ENCODE measurements at places on chromosomes 5 and 9. TPM values are rescaled to one million over a fixed set of nuclear protein-coding genes. Genes with fewer than 3 reads are reported as not detected.

DNA sequence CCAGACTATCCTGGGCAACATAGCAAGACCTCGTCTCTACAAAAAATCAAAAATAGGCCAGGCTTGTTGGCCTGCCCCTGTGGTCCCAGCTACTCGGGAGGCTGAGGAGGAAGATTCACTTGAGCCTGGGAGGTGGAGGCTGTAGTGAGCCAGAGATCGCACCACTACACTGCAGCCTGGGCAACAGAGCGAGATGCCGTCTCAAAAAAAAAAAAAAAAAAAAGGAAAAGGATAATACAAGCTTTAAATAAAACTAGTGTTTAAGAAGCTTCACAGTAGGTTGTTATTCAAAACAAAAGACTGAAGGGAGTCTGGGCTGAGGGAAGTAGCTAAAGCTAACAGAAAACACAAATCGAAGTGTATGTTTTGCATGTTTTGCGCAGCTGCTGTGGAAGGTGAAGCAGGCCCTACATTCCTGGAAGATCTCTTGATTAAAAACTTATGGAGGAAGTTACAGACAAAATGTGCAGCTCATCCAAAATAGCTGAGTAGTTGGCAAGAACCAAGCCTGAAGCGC lies 581 bp upstream of the C9orf40 start:
- no peak for DNase-seq

DNA sequence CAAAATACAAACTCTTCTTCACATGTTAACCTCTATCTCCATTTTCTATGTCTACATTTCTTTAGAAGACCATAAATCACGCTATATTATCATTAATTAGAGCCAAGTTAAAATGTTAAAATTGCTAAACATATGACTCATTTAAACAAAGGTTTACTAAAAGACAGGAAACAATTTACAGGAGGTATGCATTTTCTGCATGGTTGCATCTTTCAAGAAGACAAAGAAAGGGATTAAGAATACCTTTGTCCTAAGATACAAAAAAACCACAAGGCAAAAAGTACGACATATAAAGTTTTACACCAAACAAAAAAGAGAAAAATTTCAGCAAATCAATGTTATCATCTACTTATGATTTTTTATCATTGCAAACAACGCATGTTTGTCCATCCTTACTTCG lies 324.4 kb downstream of the PDE4D start:
- no peak for DNase-seq

Gene ADAMTS12
- polyA plus RNA-seq, result 27.3 TPM

DNA sequence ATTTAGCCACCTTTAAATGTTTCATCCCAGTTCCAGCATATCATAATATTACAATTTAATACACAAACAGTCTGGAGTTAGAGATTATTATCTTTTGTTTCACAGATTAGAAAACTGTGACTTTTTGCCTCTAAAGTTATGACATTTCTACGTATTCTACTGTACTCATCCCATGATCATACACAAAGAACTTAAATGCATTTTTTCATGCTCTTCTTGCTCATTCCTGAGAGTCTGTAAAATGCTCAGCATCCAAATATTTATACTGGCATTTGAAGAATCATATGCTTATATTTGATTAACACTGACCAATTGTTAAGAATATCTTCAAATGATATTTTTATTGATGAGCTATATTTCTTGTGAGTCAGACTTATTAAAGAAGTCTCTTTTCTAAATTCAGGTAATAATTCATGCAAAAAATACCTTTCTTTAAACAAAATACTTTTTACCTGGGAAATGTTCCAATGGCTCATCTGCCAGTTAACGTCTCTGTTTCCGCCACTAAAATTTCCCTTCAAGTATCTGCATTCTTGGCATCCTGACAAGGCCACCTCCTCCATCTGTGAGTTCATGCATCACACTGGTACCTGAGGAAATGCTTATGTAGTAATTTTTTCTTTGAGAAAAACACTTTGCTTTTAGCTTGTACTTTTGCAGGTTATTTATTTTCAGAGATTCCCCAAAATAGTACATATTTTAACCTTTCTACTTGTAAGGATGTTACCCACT lies 139.6 kb upstream of the RASA1 start:
- DNase-seq, result peak; percentile 43

Gene FGF10
- not detected for polyA plus RNA-seq

GRCh38 chr5:84605241-84605640 lies 220.6 kb upstream of the EDIL3 start:
- no peak for DNase-seq

GRCh38 chr5:82031220-82032119 lies 59.6 kb downstream of the ATG10 start:
- DNase-seq, result no peak

Gene HRCT1
- 3.9 TPM for polyA plus RNA-seq

GRCh38 chr9:114911167-114911821 lies 19.1 kb downstream of the TNFSF8 start:
- DNase-seq, result peak; percentile 51

DNA sequence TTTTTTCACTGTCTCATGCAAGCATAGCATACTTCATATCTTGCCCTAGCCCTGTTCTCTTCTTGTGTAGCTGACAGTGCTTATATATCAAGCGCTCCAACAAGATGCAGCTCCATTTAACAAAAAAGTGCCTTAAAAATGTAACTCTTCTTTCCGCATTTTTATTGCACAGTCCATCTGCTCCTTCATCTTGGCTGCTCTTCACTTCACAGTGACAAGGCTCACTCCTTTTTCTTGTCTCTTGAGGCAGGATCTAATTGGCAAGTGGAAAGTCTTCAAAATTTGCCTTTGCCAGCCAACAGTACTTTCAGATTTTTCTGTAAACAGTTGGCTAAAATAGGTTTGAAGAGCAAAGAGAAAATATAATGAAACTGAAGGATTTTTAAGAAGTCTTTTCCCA lies 161.8 kb downstream of the PBX3 start:
- DNase-seq, result no peak

Gene NMUR2
- polyA plus RNA-seq, result not detected

Gene IL4
- not detected for polyA plus RNA-seq

DNA sequence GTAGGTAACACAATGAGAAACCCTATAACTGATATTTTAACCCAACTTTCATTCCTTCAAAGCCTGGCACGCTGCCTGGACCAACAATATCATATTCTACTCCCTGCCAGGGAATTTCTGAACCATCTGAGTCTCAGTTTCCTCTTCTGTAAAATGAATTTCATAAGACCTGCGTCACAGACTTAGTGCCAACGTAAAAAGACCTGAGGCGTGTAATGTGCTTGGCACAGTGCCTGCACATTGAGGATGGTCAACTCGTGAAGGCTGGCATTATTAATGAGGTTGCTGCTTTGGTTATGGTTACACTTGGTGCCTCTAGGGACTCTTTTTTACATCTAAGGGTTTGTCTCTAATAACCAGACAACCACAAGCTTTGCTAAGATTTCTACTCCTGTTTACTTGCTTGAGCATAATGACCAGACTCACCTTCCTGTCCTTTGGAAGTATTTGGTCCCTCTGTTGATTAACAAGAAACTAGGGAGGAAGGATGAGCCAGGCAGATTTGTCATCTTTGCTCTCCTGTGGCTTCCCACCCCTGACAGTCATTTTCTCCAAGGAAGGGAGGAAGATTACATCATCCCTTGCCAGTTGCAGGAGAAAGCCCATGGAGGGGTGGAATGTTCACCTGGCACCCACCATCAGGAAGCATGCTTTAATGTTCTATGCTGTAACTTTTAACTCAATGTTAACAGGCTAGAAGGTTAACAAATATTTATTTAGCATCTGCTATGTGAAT lies 79.0 kb downstream of the PAPPA start:
- peak; percentile 38 for DNase-seq

DNA sequence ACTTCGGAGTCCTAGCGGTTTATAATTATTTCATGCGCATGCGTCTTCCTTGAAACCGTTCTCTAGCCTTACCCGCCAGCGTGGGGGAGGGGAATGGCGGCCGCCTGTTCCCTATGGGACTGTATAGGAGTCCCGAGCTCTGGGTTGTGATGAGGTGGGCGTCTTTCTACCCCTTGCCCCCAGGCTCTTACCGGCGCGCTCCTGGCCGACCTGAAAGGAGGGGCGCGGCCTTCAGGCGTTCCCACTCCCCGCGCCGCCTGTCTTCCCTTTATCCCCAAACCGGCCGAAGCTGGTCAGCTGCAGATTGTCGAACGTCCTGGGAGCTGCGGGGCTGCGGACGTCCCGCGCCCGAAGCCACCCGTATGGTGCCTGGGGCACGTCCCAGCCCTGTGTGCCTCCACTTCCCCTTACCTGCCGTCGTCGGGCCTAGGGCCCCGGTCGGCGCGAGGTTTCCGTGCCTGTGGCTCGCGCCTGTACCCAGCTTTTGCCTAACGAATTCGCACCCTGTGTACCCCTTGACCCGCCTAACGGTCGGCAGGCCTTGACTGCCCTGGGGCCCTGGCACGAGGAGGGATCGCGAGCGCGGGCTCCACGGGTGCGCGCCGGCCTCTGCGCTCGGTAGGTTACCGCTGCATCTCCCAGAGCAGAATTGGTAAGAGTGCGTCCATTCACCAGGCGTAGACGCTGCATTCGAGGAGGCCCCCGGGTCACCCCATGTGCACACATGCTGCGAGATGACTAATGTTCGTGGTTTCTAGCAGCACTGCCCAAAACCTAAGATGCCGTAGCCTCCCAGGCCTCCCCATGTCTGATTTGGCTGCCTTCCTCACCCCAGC lies 653 bp upstream of the HNRNPH1 start:
- peak; percentile 85 for DNase-seq

Gene AMBP
- not detected for polyA plus RNA-seq

Gene CYLC2
- polyA plus RNA-seq, result not detected

Gene CHSY3
- polyA plus RNA-seq, result 0.46 TPM

Gene CMYA5
- polyA plus RNA-seq, result 0.39 TPM

GRCh38 chr5:111776913-111777781 lies 20.2 kb upstream of the NREP start:
- peak; percentile 49 for DNase-seq

Gene STPG3
- polyA plus RNA-seq, result not detected

Gene FAM200C
- 1.1 TPM for polyA plus RNA-seq

DNA sequence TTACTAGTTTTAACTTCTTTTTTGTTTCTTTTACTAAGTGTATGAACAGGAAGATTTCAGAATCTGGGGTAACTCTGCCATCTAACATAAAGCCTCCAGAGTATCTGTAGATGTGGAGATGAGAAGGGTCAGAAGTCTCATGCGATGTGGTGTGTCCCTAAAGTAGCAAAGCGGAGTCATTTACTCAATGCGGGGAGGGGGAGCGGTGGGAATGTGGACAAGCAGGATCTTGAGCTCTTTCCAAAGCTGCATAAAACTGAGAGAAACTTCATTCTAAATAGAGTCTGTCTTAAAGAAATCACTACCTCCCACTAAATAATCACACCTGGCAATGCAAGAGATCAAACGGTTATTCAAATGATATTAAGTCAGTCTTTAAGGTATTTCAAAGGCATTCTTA lies 92.4 kb downstream of the MED27 start:
- DNase-seq, result no peak

Gene C5orf34
- 3.3 TPM for polyA plus RNA-seq

GRCh38 chr5:142852416-142853198 lies 82.4 kb downstream of the ARHGAP26 start:
- DNase-seq, result no peak

Gene MARCOL
- not detected for polyA plus RNA-seq

DNA sequence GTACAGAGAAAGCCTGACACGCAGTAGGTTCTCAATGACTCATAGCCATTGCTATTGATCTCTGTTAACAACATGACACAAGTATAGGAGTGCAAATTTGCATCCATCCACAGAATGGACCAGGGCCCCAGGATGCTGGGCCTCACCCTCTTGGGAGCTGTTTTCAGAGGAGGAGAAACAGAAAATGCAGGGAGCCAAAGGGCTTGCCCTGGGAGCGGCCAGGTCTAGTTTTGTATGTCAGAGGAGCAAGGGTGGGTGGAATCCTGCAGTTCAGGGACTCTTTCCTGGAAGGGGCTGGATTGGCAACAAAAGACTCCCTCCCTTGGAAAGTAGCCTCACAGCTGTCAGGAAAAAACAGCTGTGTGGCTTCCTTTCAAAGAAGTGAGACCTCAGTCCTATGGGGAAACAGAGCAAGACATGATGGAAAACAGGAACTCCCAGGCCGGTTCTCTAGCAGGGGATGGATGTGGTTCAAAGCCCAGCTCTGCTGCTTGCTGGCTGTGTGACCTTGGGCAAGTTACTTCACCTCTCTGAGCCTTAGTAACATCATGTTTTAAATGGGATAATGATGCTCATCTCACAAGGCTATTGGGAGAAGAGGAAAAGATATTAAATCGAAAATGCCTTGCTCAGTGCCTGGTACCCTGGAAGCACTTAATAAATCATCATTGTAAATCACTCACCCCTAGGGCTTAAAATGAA lies 50.5 kb upstream of the SH3PXD2B start:
- no peak for DNase-seq

Gene KIF27
- polyA plus RNA-seq, result 0.32 TPM

DNA sequence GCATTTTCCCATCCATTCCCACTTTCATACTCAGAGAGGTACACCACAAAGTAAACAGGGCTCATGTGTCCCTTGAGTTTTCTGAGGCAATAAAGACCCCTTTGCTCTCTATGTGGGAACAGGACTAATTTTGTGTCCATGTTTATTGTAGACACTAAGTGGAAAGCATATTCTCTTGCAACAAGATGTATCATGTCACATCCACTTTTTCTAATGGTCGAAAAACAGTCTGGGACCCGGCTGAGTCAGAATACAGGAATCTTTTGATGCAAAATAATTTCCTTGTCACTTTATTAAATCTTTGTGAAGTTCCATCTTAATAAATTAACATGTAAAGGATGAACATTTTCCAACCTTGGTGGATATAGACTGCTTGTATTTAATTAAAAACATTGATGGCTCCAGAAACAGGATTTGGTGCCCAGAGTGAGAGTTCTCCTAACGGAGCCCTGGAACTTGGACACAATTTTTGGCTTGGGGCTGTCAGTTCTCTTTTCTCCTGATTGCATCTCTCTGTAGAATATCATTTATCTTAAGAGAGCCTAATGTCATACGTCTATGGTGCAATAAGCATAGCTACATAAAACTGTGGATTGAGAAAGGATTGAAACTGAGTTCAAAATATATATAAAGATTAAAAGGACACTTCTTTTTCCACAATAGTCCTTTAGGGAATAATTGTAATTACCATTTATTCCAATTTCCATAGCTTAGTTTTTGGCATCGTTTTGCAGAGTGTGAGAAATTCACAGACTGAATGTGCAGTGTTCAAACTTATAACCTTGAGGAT lies 1116.7 kb upstream of the SEMA6A start:
- DNase-seq, result no peak

Gene SOHLH1
- polyA plus RNA-seq, result not detected

- DNase-seq, result no peak
Measured at GRCh38 chr5:73974871-73975360, 348.9 kb downstream of the ARHGEF28 start.

DNA sequence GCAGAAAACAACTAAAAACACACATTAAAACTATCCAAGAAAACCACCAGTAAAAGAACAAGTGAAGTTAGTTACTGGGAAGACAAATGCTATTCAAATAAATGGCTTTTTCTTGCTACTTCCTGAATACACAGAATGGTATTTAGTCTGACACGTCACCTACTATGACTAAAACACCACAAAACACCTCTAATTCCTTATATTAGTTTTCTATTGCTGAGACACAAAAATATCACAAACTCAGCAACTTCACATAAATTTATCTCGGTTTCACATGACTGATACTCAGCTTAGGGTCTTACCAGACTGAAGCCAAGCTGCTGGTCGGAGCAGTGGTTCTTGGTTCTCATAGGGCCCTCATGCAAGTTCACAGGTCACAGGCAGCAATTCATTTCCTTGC lies 5.4 kb downstream of the DMAC1 start:
- no peak for DNase-seq

- no peak for DNase-seq
Measured at GRCh38 chr9:38761999-38762398, 42.1 kb upstream of the FAM240B start.

- peak; percentile 54 for DNase-seq
Measured at GRCh38 chr5:10655972-10656830, 92.3 kb downstream of the ANKRD33B start.
